Activated effector memory CD4-positive, alpha-beta T cell treated with Interleukin-2 at 50 U/mL for 16 hours (primary cell): ENCODE measurements at places on chromosomes 12 and 14.

- no peak for DNase-seq
These were observed 615.4 kb upstream of the MIS18BP1 start for GRCh38 chr14:45868377-45868776.

GRCh38 chr14:103094406-103095209 lies at the start of gene EXOC3L4:
TSS of gene EXOC3L4 (plus strand) at chr14:103094725. CDS start at chr14:103100220, 5,495 bp downstream.
- DNase-seq = no peak

DNA sequence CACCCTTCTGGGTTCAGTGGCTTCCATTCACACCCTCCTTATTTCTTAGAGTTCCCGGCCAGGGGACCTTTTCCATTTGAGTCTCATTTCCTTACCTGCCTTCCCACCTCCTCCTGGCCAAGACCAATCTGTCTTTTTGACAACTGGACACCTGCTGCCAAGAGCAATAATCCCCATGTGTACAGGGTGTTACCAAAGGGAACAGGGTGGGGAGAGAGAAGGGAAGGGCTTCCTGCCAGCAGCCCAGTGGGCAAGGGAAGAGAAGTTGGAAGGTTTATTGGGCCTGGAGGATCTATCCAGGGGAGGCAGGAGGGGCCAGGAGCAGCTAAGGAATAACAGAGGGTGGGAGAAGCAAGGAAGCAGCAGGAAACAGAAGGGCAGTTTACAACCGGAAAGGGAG lies 346.2 kb downstream of the C12orf75 start:
- DNase-seq = no peak

DNA sequence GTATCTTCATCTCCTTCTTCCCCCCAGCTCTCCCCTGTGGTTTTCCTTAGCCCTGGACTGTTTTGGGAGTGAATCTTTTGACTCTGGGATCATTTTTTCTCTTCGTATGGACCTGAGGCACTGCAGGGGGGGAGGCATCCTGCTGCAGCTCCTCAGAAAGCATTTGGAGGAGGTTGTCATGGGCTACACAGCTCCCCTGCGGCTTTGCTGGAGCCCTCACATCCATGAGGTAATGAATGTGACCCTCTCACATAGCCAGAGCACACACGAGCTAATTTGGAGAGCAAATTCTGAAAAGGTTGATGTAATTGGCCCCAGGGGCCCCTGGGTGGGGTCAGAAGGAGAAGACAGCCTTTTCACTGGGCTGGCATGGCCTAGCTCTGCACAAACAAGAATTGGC lies 110.9 kb downstream of the PAH start:
- DNase-seq = no peak

- DNase-seq = no peak
These were observed 292.8 kb upstream of the SFSWAP start for GRCh38 chr12:131418121-131418520.

DNA sequence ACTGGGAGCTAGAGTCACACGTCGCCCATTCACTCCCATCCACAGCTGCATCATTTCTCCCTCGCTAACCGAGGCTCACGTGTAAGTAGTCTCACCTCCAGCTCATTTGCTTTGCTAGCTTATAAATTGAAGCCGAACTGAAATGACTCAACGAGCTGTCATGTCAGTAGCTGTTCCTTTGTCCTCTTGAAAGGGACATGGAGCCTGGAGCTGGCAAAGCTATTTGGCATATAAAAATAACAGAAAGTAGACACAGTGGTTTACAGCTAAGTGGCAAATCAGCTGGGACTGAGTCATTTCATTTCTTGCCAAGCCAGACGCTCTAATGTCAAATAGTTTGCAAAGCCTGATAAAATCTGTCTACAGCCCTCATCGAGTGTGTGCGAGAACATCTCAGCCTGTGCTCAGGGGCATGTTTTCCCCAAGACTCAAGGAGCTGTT lies 114.4 kb upstream of the TMEM233 start:
- DNase-seq = no peak

DNA sequence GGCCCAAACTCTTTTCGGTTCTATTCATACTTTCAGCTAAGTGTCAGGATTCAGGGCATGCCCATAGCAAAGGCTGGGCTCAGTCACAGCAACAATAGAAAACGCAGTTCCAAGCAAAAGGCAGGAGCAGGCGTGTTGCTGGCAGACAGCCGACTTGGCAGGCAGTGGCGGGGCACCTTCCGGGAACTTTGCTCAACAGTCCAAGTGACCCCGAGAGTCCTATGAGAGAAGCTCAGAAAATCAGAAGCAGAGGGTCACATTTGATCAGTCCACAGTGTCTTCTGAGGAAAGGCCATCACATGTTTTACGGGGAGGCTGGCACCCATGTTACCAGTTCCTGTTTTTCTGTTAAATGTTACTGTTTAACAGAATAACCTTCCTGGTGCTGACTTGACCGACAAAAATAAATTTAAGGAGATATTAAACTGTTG lies 115.0 kb downstream of the DACT1 start:
- DNase-seq = no peak

GRCh38 chr12:126418400-126418799 lies 1353.2 kb downstream of the AACS start:
- DNase-seq = no peak

DNA sequence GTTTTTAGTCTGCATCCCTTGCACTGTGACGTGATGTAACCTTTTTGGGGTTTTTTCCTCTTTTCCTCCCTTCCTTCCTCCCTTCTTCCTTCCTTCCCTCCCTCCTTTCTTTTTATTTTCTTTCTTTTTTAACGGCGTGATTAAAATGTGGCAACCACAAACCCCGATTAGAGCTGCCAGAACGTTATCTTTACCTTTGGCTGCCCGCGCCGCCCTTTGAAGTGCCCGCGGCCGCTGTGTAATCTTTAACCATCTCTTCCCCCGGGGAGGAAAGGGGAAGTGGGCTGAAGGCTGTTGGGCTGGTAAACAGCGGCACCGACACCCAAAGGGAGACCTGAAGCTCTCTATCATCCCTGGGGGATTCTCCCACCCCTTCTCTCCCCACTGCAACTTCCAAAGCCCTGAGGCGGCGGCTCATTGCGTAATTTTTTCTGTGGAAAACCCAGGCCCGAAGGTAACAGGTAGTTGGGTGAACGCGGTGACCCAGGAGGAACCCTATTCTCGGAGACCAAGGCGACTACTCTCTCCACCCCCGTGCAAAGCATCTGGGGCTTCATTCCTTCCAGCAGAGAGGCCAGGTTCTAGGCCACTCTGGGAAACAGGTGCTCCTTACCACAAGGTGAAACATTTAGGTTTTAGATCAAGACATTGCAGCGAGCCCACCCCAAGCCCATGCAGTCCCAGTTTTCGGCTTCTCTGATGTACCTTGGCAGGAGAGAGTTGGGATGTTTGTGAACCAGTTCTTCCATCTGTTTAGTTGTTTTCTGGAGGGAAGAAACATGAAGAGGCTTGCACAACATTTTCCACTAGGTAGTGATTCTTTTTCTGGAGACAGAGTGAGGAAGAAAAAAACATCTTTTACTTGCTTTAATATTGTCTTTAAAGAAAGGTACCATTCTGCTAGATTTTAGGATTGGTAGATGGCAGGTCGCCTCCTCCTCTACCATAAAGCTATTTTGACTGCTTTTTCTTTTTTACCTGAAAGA lies 1.5 kb downstream of the LGR5 start:
- DNase-seq = no peak

- peak; percentile 16 for DNase-seq
These were observed 633 bp downstream of the STX2 start for GRCh38 chr12:130838284-130838950.
